ENCODE measurements at places on chromosomes 16 and 17.

GRCh38 chr16:86502856-86503748 lies 7.2 kb upstream of the FOXF1 start:
- no peak for DNase-seq

DNA sequence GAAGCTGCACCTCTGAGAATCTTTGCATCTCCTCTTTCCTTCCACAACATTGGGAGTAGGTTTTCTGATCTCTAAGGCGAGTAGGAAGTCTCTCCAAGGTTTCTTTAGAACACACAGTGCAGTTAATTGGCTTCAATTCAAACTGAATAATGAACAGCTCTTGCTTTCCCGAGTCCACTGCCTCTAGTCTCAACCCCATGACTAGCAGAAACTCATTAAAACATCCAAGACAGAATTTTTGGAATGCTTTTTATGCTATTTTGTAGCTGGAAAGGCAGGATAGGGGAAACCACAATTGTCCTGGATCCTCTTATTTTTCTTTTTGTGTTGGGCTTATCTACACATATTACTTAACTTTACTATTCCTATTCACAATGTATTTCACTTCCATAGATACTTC lies 206.6 kb downstream of the CDH8 start:
- no peak for DNase-seq

DNA sequence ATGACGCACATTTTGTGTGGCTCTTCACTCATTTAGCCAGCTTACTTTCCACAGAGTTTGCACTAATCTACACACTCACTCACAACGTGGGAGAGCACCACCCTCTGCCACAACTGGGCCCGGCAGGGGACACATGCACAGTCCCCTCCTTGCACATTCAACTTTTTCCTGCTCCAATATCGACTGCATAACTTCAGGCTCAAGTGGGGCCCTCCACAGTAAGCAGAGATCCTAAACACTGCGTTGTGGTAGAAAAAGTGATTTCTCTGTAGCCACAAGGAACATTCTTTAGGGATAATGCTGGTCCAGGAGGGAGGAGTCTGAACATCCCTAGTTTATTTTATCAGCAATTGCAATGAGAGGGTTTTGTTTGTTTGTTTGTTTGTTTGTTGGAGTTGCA lies 40.0 kb downstream of the MRPS23 start:
- DNase-seq = no peak

DNA sequence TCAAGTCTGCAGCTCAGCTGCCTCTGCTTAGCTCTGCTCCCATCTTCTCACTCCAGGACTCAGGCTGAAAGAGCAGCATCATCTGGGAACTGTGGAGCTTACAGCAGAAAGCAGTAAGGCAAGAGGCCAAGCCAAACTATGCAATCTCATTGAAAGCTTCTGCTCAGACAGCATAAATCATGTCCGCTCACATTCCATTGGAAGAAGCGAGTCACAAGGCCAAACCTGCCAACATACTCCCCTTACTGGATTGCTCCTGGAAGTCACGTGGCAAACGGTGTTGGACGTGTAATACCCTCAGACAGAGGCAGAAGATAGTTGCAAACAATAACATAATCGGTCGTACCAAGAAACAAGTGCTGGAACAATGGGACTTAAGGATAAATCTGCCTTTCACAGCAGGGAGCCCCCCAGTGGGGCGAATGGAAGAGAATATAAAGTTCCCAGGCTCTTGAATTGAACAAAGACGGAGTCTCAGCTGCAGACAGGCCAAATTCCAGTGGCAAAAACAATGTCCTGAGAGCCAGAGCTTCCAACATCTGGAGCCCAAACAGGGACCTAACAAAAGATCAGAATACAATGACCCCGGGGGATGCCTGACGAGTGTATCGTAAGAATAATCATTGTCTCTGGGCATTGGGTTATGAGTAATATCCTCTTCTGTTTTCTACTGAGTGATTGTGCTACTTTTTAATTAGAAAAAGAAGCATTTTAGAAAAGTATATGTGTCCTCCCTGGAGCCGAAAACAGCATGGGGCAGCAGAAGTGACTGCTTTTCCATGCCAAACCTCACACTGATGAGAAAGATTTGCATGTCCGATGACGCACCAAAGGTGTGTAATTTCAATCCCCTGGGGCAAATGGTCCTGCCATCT lies 68.4 kb downstream of the CMC2 start:
- DNase-seq = no peak

DNA sequence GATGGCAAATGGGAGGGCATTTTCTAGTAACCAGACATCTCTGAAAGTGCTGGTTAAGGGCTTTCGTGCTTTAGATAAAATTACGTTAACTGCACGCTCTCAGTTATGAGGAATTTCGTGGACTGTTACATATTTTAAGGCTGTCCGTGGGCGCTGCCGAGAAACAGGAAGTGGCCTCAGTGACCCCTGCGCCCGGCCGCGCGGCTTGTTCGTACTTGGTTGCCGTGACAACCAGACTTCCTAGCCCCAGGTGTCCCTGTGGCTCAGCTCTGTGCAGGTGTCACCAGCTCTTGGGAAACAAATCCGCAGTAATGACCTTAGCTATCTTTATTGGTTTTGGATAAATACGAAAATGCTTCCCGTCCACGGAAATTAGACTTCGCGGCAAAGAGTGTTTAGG lies 52.7 kb downstream of the LMF1 start:
- DNase-seq = no peak

GRCh38 chr17:14997290-14997689 lies 267.8 kb downstream of the PMP22 start:
- DNase-seq = no peak

- DNase-seq = no peak
Observed at GRCh38 chr17:46122486-46122871, 70.8 kb downstream of the KANSL1 start.

DNA sequence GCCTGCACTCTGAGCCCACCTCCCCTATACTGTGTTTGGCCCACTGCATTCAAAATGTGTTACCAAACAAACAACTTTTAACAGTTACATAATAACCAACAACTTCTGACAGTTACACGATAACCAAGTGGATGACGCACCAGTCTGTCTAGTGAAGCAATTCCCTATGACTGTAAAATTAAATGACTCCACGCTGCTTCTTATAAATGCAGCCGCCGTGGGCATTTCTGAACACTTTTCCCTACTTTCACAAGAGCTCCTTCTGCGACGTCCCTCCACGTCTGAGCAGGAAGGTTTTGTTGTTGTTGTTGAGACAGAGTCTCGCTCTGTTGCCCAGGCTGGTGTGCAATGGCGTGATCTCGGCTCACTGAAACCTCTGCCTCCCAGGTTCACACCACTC lies 27.6 kb downstream of the ZNF276 start:
- no peak for DNase-seq

- DNase-seq = no peak
Observed at GRCh38 chr17:80498242-80498919, 22.0 kb upstream of the NPTX1 start.

DNA sequence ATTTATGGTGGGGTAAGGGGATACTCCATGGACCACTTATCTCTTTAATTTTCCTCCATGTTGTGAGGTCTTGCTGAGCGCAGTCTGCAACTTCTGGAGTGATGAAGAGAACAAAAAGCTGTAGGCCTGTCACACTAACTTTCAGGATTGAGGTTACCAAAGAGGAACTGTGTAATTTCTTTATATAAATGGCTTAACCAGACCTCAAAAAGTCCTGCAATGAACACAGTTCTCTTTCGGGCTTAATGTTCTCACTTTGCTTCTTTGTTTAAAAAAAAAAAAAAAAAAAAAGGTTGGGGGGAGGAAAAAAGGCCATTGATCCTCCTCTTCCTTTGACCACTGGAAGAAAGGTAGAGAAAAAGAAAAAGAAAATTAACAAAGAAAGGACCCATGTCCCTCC lies 86.8 kb upstream of the SOX9 start:
- no peak for DNase-seq

DNA sequence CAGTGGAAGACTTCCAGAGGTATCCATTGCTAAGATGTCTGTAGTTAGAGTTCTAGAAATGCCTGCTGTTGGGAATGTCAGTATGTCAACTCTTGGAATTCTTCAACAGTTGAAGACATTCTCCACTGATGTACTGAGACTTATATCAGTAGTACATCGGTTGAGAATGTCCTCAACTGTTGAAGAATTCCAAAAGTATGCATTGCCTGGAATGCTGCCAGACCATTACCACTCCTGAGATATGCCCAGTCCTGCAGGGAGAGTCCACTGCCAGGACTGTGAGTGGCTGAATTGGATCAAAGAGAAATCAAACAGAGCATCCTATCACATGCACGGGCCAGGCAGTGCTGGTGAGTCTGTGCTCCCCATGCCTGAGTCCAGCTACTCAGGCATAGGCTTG lies 42.0 kb downstream of the IL21R start:
- DNase-seq = no peak

GRCh38 chr17:48048384-48049126 lies 396 bp downstream of the NFE2L1 start:
- DNase-seq = peak; percentile 77

- peak; percentile 42 for DNase-seq
Observed at GRCh38 chr17:48547808-48548522, 3.1 kb upstream of the HOXB2 start.

DNA sequence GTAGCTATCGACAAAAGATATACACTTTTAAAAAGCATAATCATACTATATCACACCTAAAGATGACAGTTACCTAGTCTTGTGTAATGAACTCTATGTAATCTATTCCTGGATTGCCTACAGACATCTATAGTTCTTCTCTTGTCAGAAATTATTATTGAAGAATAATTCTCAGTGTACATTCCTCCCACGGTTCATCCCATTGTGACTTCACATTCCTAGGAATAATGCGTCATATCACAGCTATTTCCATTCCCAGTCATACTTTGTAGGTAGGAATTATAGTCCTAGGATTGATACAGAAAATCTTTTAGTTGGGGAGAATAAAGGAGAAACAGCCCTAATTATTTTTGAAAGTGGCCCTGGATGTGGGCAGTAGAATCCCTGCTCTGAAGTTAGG lies 44.0 kb upstream of the ABCC11 start:
- DNase-seq = no peak

DNA sequence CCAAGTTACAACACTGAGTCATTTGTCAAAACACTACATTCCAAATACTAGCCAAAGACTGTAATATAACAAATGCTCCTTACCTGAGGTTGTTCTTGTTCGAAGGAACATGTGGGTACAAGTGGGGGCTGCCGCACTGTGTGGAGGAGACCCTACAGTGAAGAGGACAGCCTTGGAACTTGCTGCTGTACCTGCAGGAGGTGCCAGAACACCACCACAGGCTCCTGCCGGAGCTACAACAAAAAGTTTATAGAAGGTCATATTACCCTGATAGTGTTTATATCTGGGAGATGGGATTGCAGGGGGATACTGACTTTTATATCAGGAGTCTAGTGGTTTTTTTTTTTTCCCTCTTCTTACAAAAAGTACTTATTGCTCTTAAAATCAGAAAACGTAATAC lies 37.8 kb upstream of the ALDH3A1 start:
- no peak for DNase-seq

GRCh38 chr16:88878967-88879787 lies 12.7 kb upstream of the PABPN1L start:
- DNase-seq = no peak

DNA sequence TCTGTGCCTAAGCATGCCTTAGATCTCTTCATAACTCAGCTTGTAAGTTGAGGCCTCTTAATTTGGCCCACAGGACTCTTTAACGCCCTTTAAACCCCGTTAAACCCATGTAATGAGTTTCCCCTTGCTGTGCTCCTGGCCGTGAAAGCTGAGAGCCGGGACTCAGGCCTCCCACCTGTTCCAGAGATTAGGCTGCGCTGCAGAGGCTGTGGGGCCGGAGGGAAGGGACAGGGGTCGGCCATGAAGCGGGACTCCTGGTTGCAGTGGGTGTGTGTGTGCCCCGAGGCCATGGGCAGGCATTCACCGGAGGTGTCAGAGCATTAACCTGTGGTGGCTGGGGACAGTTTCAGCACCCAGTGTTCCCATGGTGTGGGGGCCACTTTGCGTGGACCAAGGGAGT lies 150.8 kb upstream of the IRX3 start:
- no peak for DNase-seq

- no peak for DNase-seq
Observed at GRCh38 chr17:80018917-80019651, 16.6 kb downstream of the TBC1D16 start.

DNA sequence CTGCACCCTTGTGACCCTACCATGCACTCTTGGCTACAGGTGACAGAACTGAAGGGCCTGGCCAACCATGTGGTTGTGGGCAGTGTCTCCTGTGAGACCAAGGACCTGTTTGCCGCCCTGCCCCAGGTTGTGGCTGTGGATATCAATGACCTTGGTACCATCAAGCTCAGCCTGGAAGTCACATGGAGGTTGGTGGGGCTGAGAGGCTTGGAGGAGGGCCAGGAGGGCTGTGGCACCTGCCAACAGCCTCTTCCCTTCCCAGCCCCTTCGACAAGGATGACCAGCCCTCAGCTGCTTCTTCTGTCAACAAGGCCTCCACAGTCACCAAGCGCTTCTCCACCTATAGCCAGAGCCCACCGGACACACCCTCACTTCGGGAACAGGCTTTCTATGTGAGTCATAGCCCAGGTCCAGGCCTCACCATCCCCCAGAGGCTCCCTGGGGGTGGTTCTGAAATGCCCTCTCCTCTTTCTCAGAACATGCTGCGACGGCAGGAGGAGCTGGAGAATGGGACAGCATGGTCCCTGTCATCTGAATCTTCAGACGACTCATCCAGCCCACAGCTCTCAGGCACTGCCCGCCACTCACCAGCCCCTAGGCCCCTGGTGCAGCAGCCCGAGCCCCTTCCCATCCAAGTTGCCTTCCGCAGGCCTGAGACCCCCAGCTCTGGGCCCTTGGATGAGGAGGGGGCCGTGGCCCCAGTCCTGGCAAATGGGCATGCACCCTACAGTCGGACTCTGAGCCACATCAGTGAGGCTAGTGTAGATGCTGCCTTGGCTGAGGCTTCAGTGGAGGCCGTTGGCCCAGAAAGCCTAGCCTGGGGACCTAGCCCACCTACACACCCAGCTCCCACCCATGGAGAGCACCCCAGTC lies 13.0 kb downstream of the RIPOR1 start:
- DNase-seq = no peak

DNA sequence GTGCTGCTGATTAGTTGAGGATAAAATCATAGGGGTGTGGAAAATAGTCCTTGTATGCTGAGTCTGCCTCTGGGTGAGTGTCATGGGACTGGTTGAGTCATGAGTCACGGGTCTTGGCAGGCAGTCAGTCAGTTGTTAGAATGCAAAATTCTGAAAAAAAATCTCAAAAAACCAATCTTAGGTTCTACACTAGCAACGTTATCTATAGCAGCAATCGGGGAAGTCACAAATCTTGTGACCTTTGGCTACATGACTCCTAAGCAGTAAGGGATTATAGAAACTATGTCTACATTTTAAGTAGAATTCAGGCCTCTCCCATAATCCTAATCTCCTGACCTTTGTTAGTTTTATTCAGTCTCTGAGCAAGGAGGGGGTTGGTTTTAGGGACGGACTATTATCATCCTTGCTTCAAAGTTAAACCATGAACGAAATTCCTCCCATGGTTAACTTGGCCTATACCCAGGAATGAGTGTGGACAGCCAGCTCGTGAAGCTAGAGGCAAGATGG lies 18.0 kb upstream of the PMFBP1 start:
- no peak for DNase-seq

GRCh38 chr16:48914070-48914469 lies 304.1 kb upstream of the N4BP1 start:
- no peak for DNase-seq

All from activated CD4-positive, alpha-beta T cell treated with anti-CD3 and anti-CD28 coated beads, Interleukin-2, amount 50 U/mL, for 48 hours (primary cell).